Activated T-helper 1 cell treated with anti-CD3 and anti-CD28 coated beads, Interleukin-12 subunit alpha, Interleukin-12 subunit beta, Interleukin-2, Interleukin-4 antibody, amounts not matched to agents 30 ng/mL and 10 ng/mL and 1 ng/mL, durations not matched to agents 14 hours and 24 hours and 36 hours (primary cell): ENCODE measurements at places on chromosomes 4 and X.

DNA sequence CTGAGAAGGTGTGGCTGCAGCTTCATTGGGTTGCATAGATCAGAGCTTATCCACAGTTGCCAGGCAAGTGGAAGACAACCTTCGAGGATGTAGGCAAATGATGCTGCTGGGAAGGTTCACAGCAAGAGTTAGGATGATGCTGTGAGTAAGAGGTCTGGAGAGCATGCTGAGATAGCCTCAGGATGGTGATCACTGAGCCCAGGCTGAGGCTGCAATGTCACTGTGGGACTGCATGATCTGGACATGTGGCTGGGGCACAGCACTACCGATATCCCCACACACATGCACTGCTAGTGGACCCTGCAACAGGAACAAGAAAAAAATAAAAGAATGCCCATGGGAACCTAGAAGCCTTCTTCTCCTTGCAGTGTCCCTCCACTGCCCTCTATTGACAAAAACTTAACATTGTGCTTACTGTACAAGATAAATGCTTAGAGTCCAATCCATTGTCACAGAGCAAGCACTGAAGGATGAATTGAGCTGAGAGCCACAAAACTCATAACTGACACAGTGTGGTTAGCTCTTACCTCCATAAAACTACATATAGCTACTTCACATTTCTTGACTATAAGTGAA, 105.6 kb downstream of the CNKSR2 start:
- H3K4me1 ChIP-seq, result no peaks in the 10 kb centered on the region
- peaks cover 2% of the 10 kb centered on the region for H3K27me3 ChIP-seq
- H3K36me3 ChIP-seq, result no peaks in the 10 kb centered on the region
- DNase-seq, result no peak
- H3K4me3 ChIP-seq, result no peak overlapping the region

DNA sequence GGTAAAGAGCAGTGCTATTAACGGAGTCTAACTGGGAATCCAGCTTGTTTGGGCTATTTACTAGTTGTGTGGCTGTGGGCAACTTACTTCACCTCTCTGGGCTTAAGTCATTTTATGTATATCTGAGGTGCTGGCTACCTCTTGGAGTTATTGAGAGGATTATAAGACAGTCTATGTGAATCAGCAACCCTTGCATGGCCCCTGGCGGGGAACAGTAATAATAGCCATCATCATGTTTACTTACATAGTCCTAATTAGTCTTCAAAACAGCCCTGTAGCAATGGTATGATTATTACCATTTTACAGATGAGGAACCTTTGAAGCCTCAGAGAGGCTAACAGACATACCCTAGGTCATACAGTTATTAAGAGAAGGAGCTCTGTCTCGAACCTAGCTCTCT, 1.5 kb downstream of the HPRT1 start:
- DNase-seq, result no peak
- peaks cover 2% of the 10 kb centered on the region for H3K36me3 ChIP-seq
- H3K4me3 ChIP-seq, result peak overlapping the region; percentile 90
- no peaks in the 10 kb centered on the region for H3K27me3 ChIP-seq
- H3K4me1 ChIP-seq, result peaks cover 19% of the 10 kb centered on the region

DNA sequence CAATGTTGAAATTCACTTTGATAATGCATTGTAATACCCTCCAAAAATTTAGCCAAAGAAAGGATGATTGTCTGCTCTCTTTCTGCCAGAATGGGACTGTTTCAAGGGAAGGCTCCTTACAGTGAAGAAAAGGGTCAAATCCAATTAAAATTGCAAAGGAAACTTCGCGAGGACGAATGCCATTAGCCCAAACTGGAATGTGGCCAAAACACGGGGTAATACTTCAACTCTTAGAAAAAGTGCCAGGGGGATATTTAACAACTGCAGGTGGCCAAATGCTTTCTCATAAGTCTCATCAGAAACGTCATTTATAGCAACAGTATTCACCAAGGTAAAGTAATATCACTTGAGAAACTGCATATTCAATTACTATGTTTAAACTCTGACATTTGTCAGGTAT, 29.0 kb downstream of the NKX3-2 start:
- peaks cover 33% of the 10 kb centered on the region for H3K27me3 ChIP-seq
- no peak overlapping the region for H3K4me3 ChIP-seq
- H3K27ac ChIP-seq, result no peak overlapping the region
- no peaks in the 10 kb centered on the region for H3K4me1 ChIP-seq
- DNase-seq, result no peak
- H3K36me3 ChIP-seq, result no peaks in the 10 kb centered on the region

DNA sequence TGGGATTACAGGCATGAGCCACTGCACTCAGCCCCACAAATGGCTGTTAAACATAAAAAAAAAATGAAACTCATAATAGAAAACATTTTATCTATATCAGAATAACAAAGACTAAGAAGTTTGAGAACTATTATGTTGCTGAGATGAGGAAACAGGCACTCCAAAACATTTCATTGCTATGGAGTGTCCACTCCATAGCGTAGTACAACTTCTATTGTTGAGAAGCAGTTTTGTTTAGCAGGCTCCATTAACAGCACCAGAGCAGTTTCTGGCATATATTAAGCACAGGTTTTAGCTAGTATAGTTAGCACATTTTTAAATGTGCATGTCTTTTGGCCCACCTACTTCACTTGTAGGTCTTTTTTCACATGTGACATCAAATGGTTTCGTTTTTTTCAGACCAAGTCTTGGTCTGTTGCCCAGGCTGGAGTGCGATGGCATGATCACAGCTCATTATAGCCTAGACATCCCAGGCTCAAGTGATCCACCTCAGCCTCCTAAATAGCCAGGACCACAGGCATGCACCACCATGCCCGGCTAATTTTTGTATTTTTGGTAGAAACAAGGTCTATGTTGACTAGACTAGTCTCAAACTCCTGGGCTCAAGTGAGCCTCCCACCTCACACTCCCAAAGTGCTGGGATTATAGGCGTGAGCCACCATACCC, 5.8 kb downstream of the HMGB2 start:
- peaks cover 37% of the 10 kb centered on the region for H3K4me1 ChIP-seq
- H3K36me3 ChIP-seq, result peaks cover 36% of the 10 kb centered on the region
- DNase-seq, result no peak
- no peaks in the 10 kb centered on the region for H3K27me3 ChIP-seq
- no peak overlapping the region for H3K27ac ChIP-seq

- no peak overlapping the region for H3K27ac ChIP-seq
- DNase-seq, result no peak
- H3K27me3 ChIP-seq, result no peaks in the 10 kb centered on the region
- no peak overlapping the region for H3K4me3 ChIP-seq
Observed at GRCh38 chrX:49176421-49177326, 5.0 kb downstream of the PLP2 start.

- H3K27me3 ChIP-seq, result no peaks in the 10 kb centered on the region
- H3K4me1 ChIP-seq, result no peaks in the 10 kb centered on the region
- no peak overlapping the region for H3K4me3 ChIP-seq
- no peak for DNase-seq
Observed at GRCh38 chrX:154448484-154448883, 4.5 kb downstream of the FAM50A start.

GRCh38 chr4:13645075-13645474, 17.6 kb upstream of the BOD1L1 start:
- peaks cover 8% of the 10 kb centered on the region for H3K4me1 ChIP-seq
- H3K4me3 ChIP-seq, result no peak overlapping the region
- no peak overlapping the region for H3K27ac ChIP-seq
- no peaks in the 10 kb centered on the region for H3K36me3 ChIP-seq
- peaks cover 14% of the 10 kb centered on the region for H3K27me3 ChIP-seq

- no peaks in the 10 kb centered on the region for H3K36me3 ChIP-seq
- no peaks in the 10 kb centered on the region for H3K4me1 ChIP-seq
- H3K4me3 ChIP-seq, result no peak overlapping the region
- no peak overlapping the region for H3K27ac ChIP-seq
Observed at GRCh38 chr4:182969651-182970279, 52.6 kb upstream of the DCTD start.

GRCh38 chr4:35771571-35771970, 472.7 kb downstream of the ARAP2 start:
- DNase-seq, result no peak
- no peak overlapping the region for H3K4me3 ChIP-seq
- no peak overlapping the region for H3K27ac ChIP-seq
- no peaks in the 10 kb centered on the region for H3K27me3 ChIP-seq
- H3K4me1 ChIP-seq, result no peaks in the 10 kb centered on the region
- no peaks in the 10 kb centered on the region for H3K36me3 ChIP-seq

DNA sequence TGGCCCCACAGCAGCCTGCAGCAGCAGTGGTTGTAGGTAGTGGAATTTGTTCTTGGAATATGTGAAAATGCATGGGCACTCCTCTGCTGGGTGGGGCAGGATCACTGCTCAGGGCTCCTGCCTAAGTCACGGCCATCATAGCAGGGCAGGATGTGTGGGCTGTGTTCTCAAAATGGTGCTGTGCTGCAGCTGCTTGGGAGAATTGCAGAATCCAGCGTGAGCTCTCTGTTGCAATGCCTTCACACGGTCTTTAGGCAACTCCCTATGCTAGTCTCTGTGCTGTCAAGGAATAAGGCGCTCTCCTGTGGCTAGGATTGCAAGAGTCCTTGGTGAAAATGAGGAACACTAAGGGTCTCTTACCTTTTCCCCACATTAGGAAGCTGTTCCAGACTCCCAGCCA, 42.9 kb downstream of the F8 start:
- no peaks in the 10 kb centered on the region for H3K36me3 ChIP-seq
- H3K27ac ChIP-seq, result no peak overlapping the region
- peaks cover 15% of the 10 kb centered on the region for H3K4me1 ChIP-seq

DNA sequence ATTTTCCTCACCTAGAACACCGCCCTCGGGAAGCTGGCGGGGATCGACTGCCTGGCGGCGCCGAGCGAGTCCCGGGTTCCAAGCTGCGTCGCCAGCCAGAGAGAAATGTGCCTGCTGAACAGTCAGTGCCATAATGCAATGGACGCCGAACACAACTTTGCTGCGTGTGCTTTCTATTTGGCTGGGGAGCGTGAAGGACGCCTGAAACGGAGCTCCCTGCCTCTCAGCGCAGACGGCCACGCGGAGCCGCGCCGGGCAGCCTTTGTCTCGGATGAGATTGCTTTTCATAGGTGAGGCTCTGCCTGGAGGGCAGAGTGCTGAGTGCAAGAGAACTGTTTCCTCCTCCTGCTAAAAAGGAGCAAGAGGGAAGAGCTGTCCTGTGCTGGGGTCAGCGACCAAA, 107.7 kb upstream of the BCOR start:
- no peak overlapping the region for H3K4me3 ChIP-seq
- H3K4me1 ChIP-seq, result peaks cover 21% of the 10 kb centered on the region
- no peaks in the 10 kb centered on the region for H3K36me3 ChIP-seq
- no peak for DNase-seq
- H3K27me3 ChIP-seq, result no peaks in the 10 kb centered on the region

DNA sequence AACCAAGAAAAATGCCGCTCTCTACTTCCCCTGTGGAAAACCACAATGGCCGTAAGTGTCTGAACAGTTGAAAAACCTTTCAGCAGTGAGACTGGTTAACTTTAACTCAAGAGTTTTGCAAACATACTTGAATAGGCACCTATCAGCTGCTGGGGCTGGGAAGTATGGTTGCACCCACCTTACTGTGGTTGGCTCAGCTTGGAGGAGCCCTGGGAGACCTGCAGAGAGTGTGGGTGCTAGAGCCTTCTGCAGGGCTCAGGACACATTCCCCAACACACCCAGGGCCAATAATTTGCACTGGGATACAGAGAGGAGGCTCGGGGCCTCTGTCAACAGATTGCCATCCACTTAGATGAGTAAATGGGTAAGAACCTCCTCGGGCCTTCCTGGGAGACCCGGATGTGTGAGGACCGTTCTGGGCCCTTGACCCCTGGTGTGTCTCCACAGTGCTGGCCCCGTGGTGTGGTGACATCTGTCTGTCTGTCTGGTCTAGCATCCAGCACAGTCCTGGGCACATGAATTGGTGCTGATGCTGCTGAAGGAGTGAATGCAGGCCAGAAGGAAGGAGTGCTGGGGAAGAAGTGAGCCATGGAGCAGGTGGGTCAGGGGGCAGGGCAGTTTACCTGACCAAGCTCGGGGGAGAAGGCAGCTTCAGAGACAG, 46.5 kb downstream of the MAGEA1 start:
- no peak overlapping the region for H3K4me3 ChIP-seq
- no peaks in the 10 kb centered on the region for H3K4me1 ChIP-seq
- no peak overlapping the region for H3K27ac ChIP-seq

GRCh38 chrX:153812220-153812619, 17.8 kb downstream of the SSR4 start:
- no peak overlapping the region for H3K27ac ChIP-seq
- peaks cover 17% of the 10 kb centered on the region for H3K27me3 ChIP-seq
- no peak overlapping the region for H3K4me3 ChIP-seq
- no peak for DNase-seq
- H3K4me1 ChIP-seq, result peaks cover 8% of the 10 kb centered on the region
- H3K36me3 ChIP-seq, result no peaks in the 10 kb centered on the region

DNA sequence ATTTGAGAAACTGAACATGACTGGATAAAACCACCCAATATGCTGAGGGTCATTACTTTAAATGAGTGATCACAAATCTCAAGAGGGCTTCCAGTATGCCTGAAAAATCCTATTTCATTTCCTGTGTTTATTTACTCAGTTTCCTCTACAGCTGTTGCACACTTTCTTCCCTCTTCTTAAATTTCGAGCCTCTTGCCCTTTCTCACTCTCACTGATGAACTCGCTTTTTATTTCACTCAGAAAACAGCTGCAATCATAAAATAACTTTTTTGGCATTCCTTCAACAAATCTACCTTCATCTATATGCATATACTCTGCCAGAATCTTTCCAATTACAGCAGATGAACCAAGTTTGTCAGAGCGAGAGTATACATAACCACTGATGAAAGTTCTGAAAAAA, 101.3 kb downstream of the EIF4E start:
- DNase-seq, result no peak
- no peak overlapping the region for H3K4me3 ChIP-seq
- H3K27ac ChIP-seq, result no peak overlapping the region
- peaks cover 9% of the 10 kb centered on the region for H3K27me3 ChIP-seq
- H3K4me1 ChIP-seq, result no peaks in the 10 kb centered on the region

DNA sequence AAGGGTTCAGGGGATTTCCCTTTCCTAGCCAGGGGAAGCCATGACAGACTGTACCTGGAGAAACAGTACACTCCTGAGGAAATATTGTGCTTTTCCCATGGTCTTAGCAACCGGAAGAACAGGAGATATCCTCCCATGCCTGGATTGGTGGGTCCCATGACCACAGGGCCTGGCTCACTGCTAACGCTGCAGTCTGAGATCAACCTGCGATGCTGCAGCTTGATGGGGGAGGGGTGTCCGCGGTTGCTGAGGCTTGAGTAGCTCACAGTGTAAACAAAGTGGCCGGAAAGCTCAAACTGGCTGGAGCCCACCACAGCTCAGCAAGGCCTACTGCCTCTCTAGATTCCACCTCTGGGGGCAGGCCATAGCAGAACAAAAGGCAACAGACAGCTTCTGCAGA, 819.5 kb downstream of the TECRL start:
- DNase-seq, result no peak
- no peaks in the 10 kb centered on the region for H3K27me3 ChIP-seq
- no peak overlapping the region for H3K4me3 ChIP-seq
- H3K27ac ChIP-seq, result no peak overlapping the region
- no peaks in the 10 kb centered on the region for H3K4me1 ChIP-seq
- H3K36me3 ChIP-seq, result no peaks in the 10 kb centered on the region

DNA sequence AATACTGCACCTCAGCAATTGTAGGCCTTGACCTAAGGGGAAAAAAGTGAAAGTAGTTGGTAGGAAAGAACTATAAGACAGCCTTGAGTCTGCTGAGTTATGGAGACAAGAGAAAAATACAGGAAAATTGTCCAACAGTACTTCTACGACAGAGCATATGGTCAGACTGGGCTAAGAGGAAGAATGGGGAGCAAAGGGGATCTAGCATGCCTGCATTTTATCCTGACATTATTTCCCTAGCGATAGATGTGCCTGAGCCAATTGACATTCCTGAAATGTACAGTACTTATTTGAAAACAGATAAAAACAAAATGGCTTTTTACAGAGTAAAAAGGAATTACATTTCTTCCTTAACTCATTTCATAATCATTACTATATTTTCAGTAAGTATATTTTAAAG, 22.2 kb downstream of the GUCY1A1 start:
- no peak overlapping the region for H3K27ac ChIP-seq
- H3K27me3 ChIP-seq, result peaks cover 6% of the 10 kb centered on the region
- no peaks in the 10 kb centered on the region for H3K4me1 ChIP-seq
- no peak for DNase-seq
- no peaks in the 10 kb centered on the region for H3K36me3 ChIP-seq
